CD4-positive, alpha-beta T cell treated with Interleukin-1 beta for 1 hour (primary cell): ENCODE measurements at places on chromosomes 1 and 21.

DNA sequence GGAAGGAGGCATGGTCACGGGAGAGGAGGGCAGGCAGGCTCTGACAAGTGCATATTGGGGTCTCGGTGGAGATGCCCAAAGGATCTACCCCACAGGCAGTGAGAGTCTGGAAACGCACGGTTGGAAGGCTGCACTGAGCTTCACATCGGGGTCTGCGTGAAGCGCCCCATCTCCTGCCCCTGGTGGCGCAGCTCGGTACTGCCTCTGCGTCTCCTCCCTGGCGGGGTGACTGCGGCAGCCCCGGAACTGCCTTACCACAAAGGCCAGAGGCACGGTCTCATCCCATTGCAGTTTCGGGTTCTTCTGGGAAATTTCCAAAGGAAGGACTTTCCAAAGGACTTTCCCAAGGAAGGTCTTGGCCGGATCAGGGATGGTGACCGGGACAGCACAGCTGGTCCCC is 69.2 kb upstream of the AJAP1 start:
- peak; percentile 2 for DNase-seq

DNA sequence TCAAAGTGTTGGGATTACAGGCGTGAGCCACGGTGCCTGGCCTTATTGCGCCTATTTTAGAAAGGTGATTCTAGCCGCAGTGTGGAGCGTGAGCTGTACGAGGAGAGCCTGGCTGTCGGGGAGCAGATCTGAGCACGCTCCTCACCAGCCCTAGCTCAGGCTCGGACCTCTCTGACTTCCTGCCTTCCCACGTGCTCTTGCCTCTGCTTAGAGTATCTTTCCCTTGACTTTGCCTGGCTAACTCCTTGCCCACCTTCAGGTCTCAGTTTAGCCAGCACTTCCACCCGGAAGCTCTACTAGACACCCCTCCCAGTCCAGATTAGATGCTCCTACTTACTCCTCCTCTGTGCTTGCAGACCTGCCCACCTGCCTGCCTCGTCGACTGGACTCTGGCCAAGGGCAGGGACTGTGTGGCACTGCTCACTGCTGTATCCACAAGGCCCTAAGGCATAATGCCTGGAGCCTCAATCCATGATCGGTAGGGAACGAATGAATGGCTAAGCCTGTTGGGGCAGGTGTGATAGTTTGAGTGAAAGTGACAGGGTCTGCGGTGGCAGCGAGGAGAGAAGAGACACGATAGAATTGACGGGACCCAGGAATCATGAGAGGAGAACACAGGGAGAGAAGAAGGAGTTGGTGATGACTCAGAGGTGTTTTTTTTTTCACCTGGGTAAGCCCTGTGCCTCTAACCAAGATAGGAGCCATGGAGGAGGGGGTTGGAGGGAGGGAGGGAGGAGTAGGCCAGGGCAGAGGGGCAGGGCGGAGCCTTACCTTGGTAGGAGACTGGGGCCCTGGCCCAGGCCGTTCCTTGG is 28.1 kb upstream of the WASF2 start:
- no peak for DNase-seq

DNA sequence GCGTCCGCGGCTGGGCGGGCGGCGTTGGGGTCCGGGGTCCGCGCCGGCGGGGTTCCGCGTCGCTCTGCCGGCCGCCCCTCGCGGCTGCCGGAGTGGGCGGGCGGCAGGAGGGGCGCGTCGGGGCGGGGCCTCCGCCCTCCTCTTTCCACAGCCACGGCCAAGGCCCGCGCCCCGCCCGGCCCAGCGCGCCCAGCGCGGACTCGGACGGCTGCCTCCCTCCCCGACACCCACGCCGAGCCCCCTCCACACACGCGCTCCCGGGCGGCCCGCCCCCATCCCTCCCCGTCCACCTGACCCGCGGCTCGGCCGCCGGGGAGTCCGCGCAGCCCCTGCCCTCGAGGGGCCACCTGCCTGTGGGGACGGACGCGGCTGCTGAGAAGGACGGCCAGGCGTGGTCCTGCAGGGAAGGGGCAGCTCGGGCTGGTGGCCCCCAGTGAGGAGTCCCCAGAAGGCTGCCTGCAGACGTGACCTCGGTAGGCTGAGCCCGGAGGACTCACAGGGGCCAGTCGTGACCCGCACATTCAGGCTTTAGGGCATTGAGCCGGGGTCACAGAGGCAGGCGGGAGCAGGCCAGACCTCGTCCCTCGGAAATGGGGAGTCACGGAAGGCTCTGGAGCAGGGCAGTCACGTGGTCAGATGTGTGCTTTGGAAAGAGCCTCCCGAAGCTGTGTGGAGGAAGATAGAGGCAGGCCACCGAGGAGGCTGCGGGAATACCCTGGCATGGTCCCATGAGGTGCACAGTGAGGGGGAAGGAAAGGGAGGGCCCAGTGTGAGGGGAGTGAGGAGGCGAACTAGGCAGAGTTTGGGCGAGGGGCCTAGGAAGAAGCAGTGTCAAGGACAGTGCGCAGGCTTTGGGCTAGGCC is at the start of gene COL8A2:
Gene COL8A2, minus strand, starts transcription at position 94 of the 863 bp plus-strand sequence. CDS start 24,980 bp downstream, outside the sequence.
- DNase-seq, result no peak

DNA sequence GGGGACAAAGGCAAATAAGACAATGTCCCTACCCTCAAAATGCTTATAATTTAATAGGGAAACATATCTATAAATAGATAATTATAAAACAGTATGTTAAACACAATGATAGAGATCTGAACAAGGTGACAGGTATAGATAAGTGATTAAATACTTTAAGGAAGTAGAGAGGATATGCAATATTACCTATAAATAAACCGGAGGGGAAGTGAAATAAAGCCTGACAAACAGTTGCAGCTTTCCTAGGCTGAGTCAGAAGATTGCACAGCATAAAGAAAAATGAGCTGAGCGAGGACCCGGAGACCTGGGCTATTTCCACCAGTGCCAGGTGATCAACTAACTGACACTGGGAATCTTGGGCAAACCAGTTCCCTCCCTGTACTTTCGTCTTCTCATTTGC is 11.5 kb upstream of the PSRC1 start:
- no peak for DNase-seq

- DNase-seq, result no peak
These were observed 185.0 kb downstream of the TGFBR3 start for GRCh38 chr1:91700771-91701471.

DNA sequence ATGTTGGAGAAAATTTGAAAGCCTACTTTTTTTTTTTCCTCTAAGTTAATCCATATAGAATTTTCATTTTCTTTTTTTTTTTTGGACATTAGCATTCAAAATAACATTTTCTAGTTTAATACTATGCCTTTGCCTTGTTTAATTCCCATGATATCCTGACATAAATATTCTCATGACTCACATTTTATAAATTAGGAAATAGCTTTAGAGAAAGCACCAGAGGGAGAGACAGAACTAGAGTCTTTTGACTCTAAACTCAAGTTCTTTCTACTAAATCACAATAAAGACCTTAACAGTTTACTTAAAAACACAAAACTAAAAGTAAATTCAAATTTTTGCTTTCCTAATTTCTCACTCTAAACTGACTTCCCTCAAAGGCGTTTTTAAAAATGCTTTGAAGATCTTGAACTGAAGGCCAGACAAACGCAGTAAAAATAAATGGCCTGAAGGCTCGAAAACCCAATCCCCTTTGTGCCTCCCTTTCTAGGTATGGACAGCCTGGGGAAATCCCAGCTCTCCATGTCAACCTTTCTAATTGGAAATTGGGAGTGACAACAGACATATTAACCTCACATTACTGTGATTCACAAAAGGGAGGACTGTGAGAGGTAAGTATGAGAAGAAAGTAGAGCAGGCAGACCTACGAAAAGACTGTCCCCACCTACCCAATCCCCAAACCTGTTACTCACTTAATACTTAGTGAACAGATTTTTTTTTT is 104.6 kb downstream of the ENAH start:
- DNase-seq, result no peak

GRCh38 chr1:162171111-162171510 is 101.6 kb downstream of the NOS1AP start:
- no peak for DNase-seq

DNA sequence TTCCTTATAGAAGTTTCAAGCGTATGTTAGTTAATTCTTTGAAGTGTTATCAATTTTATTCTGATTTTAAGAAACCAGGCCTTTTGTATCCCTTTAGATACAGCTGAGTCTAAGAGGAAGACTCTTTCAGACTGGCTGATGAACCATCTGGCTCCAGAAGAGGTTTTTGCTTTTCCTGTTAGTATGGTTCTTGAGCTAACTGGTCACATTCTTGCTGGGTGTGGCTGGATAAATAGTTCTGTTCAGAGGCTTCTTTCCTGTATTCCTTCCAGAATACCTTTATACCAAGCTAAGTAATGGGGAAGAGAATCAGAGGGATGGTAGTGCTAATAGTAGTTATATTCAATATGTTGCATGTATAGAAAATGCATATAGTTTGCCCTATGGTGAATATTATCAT is 12.4 kb downstream of the HS2ST1 start:
- no peak for DNase-seq

- DNase-seq, result no peak
These were observed 19.7 kb upstream of the TIAM1 start for GRCh38 chr21:31363720-31364119.

- no peak for DNase-seq
These were observed 159.3 kb downstream of the TSEN15 start for GRCh38 chr1:184210862-184211261.

- no peak for DNase-seq
These were observed 6.4 kb downstream of the DSTYK start for GRCh38 chr1:205205055-205205454.

DNA sequence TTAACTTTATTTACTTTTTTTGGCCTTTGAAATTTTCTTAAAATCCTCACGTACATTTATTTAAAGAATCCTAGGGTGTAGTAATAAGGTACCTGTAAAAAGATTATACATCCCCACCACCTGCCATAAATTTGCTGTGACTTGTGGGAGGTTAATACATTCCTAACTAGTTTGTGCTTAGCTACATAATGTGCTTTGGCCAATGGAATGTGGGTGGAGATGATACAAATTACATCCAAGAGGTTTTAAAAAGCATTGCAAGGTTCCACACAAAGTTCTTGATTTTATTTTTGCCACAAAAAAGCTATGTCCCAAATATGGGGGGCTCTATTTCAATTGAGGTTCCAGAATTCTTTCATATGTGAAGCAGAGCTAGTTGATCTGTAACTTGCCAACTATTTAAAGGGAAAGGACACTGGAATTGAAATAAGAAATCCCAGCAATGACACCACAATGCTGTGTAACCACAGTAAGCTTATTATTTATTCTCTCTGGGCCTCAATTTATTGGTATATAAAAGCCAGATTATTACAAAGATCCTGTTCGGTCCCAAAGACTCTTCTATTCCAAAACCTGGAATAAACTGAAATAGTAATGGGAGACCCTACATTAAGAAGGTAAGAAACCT is 15.7 kb downstream of the ASPM start:
- no peak for DNase-seq

DNA sequence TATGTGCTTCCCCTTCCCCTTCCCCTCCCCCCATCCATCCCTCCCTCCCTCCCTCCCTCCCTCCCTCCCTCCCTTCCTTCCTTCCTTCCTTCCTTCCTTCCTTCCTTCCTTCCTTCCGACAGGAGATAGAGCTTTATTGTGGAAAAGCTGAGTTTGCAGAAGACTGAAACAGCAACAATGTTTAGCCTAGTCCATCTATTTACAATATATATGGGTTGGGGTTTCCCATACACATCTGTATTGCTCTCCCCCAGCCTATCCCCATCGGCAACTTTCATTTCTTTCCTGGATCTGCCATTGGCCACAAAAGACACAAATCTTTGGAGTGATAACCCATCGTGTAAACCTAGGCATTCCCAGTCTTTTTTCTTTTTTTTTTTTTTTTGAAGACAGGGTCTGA is 222.3 kb downstream of the USH2A start:
- no peak for DNase-seq

GRCh38 chr1:232621050-232621449 is 8.9 kb downstream of the SIPA1L2 start:
- DNase-seq, result no peak

DNA sequence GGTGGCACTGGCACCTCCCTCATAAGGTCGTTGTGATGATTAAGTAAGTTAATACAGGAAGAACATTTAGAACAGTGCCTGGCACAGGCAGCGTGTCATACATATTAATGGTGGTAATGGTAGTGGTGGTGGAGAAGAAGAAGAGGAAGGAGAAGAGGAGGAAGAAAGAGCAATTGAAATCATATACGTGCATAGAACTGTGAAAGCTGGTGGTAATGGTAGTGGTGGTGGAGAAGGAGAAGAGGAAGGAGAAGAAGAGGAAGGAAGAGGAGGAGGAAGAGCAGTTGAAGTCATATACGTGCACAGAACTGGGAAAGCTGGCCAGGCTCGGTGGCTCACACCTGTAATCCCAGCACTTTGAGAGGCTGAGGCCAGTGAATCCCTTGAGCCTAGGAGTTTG is 121.3 kb upstream of the HOOK1 start:
- no peak for DNase-seq
